ENCODE measurements at places on chromosomes 6 and 20.

DNA sequence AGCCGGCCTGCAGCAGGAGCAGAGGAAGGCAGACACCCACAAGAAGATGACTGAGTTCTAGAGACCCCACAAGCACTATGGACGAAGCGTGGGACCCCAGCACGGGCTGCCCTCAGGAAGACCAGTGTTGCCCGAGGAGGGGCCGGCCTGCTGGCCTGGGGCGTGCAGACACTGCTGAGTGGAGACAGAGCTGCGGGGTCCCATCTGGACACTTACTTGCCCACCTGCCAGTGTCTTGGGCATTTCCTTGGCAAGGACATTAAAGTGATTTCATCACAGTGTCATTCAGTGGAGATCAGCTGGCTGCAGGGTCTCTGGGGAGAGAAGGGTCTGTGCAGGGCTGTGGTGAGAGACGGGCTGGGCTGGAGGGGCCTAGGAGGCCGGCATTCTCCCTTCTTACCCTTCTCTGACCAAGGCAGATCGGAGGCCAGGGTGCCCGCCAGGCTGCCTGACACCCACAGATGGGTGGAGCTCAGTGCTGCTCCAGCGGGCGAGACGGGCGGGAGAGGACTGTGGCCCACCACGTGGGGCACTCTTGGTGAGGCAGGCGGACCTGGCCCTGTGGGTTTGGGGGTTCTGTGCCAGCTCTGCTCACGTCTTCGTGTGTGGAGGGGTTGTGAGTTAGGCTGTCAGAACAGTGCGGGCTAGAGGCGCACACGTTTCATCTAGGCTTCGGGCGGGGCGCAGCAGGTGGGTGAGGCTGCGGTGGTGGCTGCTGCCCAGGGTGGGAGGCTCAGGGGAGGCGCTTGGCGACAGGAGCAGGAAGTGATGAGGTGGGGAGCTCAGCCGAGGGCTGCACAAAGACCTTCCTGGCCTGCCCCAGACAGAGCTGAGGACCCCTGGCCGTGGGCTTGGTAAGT lies at the start of gene LIME1:
LIME1 (plus strand) TSS at position 806 of the 860 bp plus-strand sequence. CDS start 886 bp downstream, outside the sequence.
- DNase-seq, result peak; percentile 80

DNA sequence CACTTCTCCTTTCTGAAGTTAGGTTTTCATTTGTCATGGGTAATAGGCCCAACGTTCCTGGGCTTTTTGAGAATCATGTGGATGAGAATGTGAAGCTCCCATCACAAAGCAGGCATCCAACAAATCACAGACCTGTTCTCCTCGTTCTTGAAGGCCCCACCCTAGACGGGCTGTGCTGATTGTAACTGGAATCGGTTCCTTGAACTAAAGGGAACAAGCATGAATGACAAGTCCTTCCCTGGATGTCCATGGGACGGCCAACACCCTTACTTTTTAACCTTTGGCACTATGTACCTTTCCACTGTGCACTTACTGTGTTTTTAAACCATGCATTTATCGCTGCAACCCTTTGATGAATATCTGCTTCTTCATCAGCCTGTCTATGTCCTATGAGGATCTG lies 438.2 kb downstream of the CD83 start:
- DNase-seq, result no peak

DNA sequence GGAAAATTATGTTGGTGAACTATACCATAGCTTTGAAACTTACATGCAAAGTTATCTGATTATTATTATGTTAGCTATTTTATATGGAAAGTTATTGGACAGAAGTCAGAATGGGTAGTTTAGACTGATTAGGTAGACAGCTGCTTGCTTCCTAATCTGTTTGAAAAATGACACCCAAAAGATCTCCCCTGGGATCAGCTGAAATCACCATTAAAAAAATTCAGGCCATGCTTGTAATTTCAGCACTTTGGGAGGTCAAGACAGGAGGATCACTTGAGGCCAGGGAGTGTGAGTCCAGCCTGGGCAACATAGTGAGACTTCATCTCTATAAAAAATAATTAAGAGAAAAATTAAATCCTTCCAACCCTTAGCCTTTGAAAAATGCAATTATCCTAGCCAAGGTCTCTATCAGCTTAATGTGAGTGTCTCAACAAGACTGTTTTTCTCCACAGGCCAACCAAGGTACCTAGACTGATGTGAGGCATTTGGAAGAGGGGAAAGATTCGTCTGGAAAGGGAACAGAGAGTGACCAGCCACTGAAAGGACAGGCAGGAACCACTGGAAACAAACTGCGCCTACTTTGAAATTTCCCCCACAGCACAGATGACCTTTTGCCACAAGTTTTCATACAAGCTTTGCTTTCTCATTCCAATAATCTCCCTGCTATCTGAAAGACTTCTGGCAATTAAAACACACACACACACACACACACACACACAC lies 232.3 kb downstream of the GMPR start:
- no peak for DNase-seq

DNA sequence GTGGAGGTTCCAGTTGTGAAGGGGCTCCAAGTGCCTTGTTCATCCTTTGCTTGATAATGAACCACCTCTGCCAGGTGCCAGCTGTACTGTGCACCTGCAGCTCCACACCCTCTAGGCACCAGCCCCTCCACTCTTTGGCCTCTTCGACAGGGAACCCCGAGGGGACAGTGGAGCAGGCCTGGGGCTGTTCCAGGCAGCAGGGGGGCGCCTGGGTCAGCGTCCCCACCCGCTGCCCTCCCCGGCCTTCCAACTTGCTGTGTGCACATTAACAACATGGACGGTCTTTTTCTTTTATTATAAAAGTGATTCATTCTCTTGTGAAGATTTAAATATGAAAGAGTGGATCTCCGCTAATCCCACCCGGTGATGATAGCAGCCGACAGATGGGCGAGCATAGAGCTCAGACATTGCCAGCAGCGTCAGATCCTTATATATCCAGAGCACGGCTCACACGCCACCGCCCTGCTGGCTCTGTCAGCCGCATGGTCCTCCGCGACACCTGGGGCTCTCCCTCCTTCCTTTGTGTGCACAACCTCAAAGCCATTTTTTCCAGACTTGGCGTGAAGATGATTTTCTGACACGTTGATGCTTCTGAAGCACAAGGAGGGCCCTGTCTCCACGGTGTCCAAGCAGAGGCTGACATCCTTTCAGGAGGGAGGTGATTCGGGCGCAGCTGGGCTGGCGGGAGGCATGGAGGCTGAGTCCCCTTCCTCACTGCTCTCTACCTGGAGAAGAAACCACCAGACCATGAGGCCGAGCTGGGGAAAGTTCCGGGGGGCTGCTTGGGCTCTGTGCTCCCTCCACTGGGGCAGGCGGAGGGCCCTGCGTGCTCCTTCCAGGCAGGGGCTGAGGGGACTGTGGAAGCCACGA lies 22.2 kb upstream of the MRGBP start:
- DNase-seq, result no peak

GRCh38 chr6:134853111-134854055 lies 96.5 kb downstream of the ALDH8A1 start:
- DNase-seq, result no peak

DNA sequence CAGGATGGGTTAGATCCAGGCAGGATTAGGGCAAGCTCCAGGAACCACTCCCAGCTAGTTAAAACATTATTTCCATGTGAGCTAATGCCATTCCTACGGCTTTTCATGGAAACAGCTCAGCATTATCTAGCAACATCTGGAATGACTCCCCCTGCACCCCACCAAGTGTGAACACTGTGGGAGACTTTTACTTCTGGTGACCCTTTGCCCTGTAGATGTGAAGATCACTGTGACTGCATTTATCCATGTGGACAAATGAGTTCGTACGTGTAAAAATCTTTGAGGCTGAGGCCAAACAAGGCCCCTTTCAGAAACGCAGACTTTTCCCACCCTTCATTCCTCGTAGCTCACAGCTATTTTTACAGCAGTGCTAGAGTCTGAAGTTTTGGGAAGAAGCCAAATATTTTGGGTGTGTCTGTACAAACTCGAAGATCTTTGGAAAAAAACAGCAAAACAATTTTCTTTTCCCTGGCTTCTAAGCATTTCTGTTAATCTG lies 221.8 kb upstream of the SOX4 start:
- no peak for DNase-seq

- DNase-seq, result no peak
These were observed 70.9 kb downstream of the HFE start for GRCh38 chr6:26158076-26158580.

DNA sequence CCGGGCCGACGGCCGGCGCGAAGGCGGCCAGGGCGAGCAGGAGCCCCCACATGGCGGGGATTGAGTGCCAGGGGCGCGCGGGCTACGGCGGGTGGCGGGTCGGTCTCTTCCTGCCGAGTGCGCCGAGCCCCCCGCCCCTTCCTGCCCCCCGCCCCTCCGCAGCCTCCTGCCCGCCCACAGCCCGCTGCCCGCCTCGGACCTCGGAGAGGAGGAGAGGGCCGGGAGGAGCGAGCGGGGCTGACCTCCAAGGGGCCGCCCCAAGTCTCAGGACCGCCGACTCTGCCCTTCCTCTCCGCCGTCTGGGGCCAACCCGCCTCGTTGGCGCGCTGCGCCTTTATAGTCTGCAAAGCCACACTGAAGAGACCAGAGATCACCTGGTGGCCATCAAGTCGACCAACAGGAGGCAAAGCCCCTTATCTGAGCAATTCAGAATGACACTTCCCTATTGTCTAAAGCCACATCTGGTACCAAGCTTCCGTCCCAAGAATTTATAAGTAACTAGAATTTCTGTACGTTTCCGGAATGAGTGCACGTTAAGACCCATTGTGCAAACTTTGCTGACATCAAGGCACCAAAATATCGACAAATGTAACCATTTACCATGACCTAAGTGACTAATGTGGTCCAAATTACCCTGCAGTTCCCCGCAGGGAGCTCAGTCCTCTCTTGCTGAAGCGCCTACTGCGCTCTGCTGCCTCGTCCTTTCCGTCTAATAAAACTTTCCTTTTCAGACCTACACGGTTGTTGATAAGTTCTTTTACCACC lies at the start of gene CPXM1:
CPXM1 (minus strand) TSS at position 107 of the 765 bp plus-strand sequence; CDS start at position 52, 55 bp downstream.
- DNase-seq, result no peak

Data from GM12891 (cell line).